ENCODE measurements at places on chromosomes 16 and 17.
A peak's percentile ranks its signal among the peaks of the same experiment; 100 is the strongest.

GRCh38 chr17:9666461-9667050, 21.2 kb downstream of the USP43 start:
- DNase-seq, result no peak

GRCh38 chr17:68851890-68852289, 103.3 kb downstream of the ABCA8 start:
- no peak for DNase-seq

- no peak for DNase-seq
Observed at GRCh38 chr17:200586-200985, 19.1 kb upstream of the DOC2B start.

DNA sequence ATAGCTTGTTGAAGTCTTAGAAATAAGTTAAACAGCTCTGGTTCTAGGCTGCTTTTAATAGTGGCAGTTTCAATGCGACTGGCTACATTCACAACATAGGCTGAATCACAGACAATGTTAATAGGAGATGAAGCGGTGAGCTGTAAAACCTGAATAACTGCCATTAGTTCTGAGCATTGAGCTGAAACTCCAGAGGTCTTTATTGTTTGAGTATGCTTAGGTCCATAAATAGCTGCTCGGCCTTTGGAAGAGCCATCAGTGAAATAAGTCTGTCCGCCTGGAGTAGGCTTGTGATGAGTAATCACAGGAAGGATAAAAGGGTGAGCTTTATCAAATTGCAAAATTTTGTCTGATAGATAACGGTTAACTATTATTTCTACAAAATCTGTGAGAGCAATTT, 9.4 kb upstream of the ZNF689 start:
- no peak for DNase-seq

GRCh38 chr16:67529582-67530012, 968 bp downstream of the RIPOR1 start:
- DNase-seq, result no peak

GRCh38 chr16:6576606-6577005, 756.0 kb upstream of the RBFOX1 start:
- DNase-seq, result no peak

DNA sequence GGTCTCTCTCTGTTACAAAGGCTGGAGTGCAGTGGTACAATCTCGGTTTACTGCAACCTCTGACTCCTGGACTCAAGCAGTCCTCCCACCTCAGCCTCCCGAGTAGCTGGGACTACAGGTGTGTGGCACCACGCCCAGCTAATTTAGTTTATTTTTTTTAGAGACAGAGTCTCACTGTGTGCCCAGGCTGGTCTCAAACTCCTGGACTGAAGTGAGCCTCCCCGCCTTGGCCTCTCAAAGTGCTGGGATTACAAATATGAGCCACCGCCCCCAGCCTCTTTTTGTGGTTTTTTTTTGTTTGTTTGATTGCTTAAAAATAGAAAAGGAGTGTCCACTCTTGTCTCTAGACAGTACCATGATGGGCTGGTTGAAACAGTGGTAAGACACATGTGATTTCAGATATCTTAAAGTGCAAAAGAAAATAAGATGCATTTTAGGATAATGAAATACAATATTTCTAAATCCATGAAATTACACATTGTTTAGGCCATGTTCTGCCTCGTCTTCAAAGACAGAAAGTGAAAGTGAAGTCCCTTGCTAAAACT, 27.4 kb downstream of the KIAA0513 start:
- no peak for DNase-seq

- peak; percentile 33 for DNase-seq
Observed at GRCh38 chr17:5282642-5283217, 646 bp downstream of the RABEP1 start.
